GM23248 (cell line): ENCODE measurements at places on chromosomes 4 and X. TPM values are rescaled to one million over a fixed set of nuclear protein-coding genes. Genes with fewer than 3 reads are reported as not detected.

Gene PPP4R3C
- polyA plus RNA-seq, result not detected in 2 replicates

Gene ZAR1
- not detected in 2 replicates for polyA plus RNA-seq

Gene PPARGC1A
- polyA plus RNA-seq, result not detected in 2 replicates

GRCh38 chr4:125710766-125711165, 396.0 kb downstream of the FAT4 start:
- no peak for DNase-seq

DNA sequence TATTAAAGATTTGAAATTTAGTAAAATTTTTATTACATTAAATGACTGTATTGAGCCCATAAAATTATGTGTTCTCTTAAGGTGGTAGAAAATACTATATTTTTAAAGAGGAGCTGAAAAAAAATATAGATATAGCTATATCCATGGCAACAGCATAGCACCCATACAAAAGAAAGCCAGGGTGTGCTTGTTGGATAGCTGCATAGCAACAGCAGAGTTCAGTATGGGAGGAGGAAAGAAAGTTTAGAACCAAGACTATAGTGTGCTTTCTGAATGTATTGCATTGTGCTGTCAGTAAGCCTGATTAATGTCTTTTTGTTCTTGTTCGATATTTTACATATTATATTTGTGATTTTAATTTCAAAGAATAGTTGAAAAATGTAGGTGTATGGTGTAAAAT, 78.4 kb downstream of the GRID2 start:
- no peak for DNase-seq

GRCh38 chrX:44002567-44002966, 29.4 kb upstream of the NDP start:
- DNase-seq, result no peak

GRCh38 chr4:117324851-117325491, 239.6 kb upstream of the TRAM1L1 start:
- peak; percentile 2 for DNase-seq

- peak; percentile 81 for DNase-seq
Measured at GRCh38 chrX:72121383-72121782, 10.3 kb downstream of the RTL5 start.

DNA sequence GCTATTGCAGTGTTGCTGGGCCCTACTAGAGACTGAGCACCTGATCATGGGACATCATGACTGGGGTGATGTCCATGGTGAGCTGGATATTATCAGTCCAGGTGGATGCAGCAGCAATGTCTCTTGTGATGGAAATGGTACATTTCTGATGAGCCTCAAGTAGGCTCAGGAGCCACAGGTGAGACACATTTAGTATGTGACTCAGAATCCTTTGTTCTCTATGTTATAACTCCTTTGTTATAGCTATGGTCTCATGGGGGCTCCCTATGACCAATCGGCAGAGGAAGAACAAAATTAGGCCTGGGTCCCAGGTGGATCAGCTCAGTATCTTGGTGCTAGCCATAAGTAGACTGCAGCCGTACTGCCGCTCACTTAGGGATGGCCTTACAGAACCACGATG, 107.9 kb upstream of the FAT1 start:
- no peak for DNase-seq

DNA sequence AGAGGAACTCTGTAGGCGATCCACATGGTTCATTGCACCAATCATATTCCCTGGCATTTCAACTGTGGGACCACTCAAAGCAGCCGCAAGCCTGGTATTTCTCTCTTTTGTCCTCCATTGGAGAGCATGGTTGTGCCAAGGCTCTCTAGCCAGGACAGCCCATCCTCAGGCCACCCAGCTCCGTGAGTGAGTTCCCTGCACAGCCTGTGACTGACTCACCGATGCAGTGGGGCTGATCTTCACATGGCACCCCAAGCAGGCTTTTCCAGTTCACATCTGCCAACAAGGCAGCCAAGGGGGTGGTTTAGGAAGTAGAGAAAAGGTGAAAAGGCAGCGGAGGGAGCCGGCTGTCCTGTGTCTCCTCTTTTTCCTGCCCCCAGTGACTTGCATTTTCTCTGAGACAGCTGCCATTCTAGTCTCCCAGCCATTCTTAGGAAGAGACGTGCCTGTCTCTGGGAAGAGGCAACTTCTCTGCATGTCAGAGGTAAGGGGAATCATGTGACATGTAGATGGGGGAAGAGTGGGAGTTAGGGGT, 69.2 kb downstream of the MID1IP1 start:
- no peak for DNase-seq

- DNase-seq, result no peak
Measured at GRCh38 chr4:179292468-179292867, 1850.2 kb upstream of the AGA start.

DNA sequence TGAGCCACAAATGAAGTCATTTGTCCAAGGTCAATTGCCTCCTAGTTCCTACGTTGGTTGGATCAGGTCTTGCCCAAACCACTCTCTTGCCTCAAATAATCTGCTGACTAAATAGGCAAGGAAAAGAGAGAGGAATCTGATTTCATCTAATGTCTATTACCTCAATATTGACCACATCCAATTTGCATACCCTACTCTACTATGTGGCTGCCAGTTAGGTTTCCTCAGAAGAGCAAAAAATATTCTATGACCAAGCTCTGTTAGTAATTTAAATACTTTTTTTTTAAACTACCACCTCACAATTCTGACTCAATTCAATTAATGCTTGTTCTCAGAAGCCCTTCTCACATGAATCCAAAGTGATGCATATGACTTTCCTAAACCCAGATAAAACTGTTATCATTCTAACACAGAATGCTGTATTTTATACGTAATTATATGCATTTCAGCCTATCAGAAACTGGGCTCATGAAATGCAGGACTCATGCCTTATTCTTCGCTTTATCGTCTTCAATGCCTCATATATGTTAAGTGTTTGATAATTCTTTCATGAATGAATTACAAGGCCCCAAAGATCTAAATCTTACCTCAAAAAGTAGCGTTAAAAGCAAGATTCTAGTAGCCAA, 98.6 kb downstream of the HUWE1 start:
- DNase-seq, result peak; percentile 6

- DNase-seq, result no peak
Measured at GRCh38 chrX:136491832-136492231, 4.1 kb downstream of the BRS3 start.

GRCh38 chrX:123713841-123714240, 19.0 kb downstream of the THOC2 start:
- DNase-seq, result peak; percentile 2

GRCh38 chr4:109648266-109648996, 54.8 kb downstream of the CASP6 start:
- DNase-seq, result no peak

- no peak for DNase-seq
Measured at GRCh38 chrX:115134382-115134781, 54.8 kb upstream of the RBMXL3 start.

GRCh38 chr4:148445860-148446330, 3.7 kb upstream of the NR3C2 start:
- no peak for DNase-seq

- DNase-seq, result no peak
Measured at GRCh38 chr4:72507167-72507566, 61.9 kb downstream of the ADAMTS3 start.

GRCh38 chr4:118836301-118837120, 585 bp upstream of the SEC24D start:
- peak; percentile 93 for DNase-seq

- no peak for DNase-seq
Measured at GRCh38 chr4:164446516-164446915, 307.4 kb upstream of the SMIM31 start.

- no peak for DNase-seq
Measured at GRCh38 chr4:51884606-51885005, 41.7 kb downstream of the DCUN1D4 start.

GRCh38 chrX:120741452-120741851, 111.6 kb upstream of the C1GALT1C1 start:
- DNase-seq, result no peak

DNA sequence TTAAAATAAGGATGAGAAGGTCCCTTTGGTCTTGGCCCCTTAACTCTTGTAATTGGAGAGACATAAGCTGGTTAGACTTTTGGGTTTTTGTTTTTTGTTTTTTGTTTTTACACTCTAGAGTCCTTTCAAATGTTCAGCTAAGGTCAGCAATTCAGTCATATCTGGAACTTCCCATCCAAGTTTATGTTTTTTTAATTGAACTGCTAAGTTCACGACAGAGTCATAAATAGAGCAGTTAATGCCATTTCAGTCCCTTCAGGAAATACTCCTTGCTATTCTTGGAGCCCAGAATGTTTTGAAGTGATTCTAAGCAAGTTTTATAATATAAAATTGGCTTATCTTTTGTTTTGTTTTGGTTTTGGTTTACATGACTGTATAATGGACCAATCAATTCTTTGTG, 329.4 kb upstream of the PABPC4L start:
- DNase-seq, result no peak

DNA sequence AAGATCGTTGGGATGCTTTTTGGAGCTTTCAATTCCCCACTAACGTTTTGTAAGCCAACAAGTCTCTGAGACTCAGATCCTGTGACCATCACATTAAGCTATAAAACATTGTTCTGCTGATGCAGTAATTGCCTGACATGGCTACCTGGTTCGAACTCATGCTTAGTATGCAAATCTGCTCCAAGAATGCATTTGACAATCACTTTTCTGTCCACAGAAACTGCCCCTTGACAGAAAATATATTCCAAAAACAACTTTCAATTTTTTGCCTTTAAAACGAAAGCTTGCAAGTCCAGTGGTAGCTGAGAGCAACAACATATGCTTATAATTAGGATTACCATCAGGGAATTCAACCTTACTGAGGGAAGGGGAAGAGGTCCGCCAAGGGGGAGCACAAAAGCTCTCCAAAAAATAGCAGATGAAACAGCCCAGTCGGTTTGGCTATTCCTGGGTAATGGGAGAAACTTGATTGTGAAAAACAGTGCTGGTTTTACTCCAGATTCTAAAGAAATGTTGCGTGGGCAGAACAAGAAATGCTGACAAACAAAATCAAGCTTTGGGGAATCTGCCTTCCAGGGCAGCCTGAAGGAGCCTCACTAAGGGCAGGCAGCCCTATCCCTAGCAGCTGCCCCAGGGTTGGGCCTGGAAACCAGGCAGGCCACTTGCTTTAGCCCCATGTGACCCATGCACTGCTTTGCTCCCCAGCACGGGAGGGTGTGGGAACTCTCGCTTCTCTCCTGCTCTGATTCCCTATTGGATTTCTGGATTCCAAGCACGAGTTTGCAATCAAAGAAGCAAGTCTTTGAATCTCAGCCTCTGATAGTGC, 160.7 kb upstream of the LDB2 start:
- DNase-seq, result peak; percentile 73

DNA sequence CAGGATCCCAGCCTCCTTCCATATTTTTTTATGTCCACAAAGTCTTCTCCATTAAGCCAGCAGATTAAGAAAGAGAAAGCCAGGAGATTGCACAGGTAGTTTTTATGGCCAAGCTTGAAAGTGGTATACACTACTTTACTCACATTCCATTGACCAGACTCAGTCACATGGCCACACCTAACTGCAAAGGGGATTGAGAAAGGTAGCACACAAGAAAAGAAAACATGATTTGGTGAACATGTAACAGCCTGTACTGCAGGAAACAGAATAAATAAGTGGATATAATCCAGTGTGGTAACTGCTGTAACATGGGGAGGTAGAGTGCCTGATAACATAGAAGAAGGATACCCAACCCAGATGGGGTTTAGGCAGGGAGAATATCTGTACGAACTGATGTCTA, 43.9 kb downstream of the HOPX start:
- no peak for DNase-seq

DNA sequence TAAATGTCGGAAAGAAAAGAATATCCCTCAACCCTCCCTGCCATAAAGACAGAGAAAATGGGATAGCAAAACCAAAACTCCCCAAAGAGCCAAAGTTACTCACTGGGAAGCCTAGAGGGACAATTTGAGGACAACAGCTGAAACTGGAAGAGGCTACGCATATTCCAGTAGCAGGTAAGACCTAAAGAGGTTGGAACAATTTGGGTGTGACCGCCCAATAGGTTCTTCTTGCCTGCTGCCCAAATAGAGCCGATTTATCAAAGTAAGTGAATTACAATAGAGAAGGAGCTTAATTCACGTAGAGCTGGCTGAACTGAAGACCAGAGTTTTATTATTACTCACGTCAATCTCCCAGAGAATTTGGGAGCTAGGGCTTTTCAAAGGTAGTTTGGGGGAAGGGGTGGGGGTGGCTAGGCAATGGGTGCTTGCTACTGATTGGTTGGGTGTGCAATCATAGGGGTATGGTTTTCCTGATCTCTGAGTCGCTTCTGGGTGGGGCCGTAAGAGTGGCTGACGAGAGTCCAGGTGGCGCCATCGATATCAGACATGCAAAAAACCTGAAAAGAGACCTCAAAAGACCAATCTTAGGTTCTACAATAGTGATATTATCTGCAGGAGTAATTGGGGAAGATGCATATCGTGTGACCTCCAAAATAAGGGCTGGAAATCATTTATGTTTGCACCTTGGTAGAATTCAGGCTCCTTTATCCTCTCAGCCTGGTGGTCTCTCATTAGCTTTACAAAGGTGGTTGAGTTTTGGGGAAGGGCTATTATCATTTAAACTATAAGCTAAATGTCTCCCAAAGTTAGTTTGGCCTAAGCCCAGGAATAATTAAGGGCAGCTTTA, 39.0 kb upstream of the SLC7A3 start:
- DNase-seq, result no peak

DNA sequence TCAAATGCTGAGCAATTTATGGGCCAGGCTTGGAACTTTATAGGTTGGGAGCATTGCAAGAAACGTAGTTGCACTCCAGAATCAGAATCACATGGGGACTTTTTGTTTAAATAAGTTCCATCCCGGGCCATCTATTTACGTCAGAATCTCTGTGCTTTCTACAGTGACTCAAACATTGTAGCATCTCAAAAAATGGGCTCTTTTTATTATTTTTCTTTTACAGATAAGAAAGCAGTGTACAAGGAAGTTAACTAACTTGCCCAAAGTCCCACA, 10.2 kb downstream of the CC2D2A start:
- DNase-seq, result peak; percentile 75

DNA sequence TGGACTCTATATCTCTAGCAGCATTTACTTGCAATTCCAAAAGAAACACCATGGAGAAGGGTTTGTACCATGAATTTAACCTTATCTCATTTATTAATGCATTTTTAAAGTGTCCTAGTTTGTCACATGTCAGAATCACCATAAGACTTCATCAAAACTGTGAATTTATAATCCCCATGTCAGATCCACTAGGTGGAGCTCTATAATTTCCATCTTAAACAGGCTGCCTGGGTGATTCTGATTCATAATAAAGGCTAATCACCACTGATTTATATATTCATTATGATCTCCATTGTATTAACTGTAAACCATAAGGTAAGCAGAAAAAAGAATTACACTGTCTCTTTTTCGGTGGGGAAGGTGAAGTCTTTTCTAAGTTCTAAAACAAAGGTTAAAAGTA, 4.0 kb downstream of the TCEAL2 start:
- peak; percentile 24 for DNase-seq
